ENCODE measurements at places on chromosomes 7 and 10.

DNA sequence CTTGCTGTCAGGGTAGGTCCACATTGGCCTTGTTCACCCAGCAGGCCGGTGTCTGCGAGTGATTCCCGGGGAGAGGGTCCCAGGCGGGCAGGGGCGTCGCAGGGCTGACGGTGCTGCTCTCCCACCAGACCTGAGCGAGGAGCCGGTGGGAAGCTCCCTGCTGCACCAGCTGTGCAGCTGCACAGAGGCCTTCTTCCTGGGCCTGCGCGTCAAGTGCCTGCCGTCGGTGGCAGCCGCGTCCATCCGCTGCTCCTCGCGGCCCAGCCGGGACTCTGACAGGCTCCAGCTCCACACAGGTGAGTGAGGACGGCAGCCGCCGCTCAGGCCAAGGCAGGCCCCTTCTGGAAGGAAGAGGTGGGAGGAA is 14.6 kb downstream of the AMZ1 start:
- DNase-seq: no peak

DNA sequence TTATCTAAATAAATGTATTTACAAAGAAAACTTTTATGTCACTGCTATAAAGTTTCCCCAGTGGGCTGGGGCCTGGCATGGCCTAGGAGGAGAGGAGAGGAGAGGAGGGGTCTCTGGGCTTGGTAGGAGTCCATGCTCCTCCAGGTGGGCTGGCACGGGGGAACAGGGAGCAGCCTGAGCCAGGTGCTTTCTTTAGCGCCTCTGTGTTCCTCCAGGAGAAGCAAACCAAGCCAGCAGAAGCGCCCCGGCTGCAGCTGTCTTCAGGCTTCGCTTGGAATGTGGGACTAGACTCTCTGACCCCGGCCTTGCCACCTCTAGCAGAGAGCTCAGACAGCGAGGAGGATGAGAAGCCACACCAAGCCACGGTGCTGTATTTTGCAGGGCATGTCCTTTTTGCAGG is 10.6 kb downstream of the CALHM2 start:
- DNase-seq: no peak

- DNase-seq: no peak
Observed at GRCh38 chr7:82360591-82361368, 82.8 kb downstream of the CACNA2D1 start.

GRCh38 chr10:36163827-36164226 is 521.7 kb upstream of the FZD8 start:
- DNase-seq: no peak

- DNase-seq: no peak
Observed at GRCh38 chr10:117448802-117449201, 73.6 kb upstream of the PDZD8 start.

DNA sequence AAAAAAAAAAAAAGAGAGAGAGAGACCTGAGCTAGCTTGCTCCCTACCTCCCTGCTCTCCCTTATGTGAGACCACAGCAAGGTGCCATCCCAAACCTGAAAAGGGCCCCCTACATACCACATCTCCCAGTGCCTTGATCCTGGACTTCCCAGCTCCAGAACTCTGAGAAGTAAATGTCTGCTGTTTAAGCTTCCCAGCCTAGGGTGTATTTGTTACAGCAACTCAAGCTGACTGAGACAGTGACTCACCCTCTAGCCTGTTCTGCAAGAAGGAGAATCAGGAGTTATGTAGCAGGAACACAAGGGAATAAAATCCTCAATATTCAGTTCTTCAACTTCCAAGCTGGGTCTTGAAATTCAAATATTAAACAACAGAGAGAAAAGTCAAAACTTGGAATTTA is 52.1 kb upstream of the TMEM72 start:
- no peak for DNase-seq
